Left ventricle myocardium inferior (tissue), 1 donor: ENCODE measurements at places on chromosomes 5 and 9. TPM values are rescaled to one million over a fixed set of nuclear protein-coding genes. Genes with fewer than 3 reads are reported as not detected.

GRCh38 chr5:172733131-172733973, 37.6 kb downstream of the DUSP1 start:
- H3K27me3 ChIP-seq: no peaks in the 10 kb centered on the region
- H3K27ac ChIP-seq: peak overlapping the region; percentile 94
- DNase-seq: peak; percentile 84
- peaks cover 43% of the 10 kb centered on the region for H3K4me1 ChIP-seq
- no peaks in the 10 kb centered on the region for H3K36me3 ChIP-seq

Gene IL4
- total RNA-seq: not detected

Gene ALDOB
- total RNA-seq: 0.41 TPM

DNA sequence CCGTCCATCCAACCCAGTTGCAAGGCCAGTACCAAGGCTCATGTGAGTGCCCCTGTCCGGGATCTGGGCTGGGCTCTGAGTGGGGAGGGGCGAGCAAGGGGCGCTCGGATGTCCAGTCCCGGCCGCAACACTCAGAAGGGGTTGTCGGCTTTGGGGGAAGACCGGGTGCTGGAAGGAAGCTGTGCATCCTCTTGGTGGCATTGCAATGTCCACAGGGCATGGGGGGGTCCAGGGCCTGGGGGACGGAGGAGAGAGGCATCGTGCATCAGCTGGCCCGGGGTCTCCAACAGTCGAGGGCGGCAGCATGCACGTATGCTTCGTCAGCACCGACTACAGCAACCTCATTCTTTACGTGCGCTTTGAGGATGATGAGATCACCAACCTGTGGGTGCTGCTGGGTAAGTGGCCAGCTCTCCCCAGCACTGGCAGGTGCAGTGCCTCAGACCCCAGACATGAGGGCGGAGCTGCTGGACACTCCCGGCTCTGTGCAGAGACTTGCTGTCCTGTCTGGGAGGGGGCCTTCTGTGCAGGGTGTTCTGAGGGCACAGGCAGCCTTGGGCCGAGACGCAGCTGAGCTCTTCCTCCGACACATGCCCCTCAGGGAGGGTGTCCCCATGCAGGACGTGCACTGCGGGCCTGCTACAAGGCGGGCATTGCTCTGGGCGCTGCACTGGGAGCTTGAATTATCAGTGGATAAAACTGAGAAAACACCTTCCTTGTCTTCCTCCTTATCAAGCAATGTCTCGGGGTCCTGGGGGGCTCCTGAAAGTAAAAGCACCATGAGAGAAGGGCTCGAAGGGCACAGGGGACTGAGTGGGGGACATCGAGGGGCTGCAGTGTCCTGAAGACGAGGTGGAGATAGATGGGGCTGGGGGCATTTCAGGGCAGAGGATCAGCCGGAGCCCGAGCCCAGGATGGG, 22.5 kb downstream of the GLT6D1 start:
- no peak overlapping the region for H3K27ac ChIP-seq
- H3K4me1 ChIP-seq: no peaks in the 10 kb centered on the region
- no peaks in the 10 kb centered on the region for H3K36me3 ChIP-seq
- no peak for DNase-seq
- H3K4me3 ChIP-seq: no peak overlapping the region
- peaks cover 95% of the 10 kb centered on the region for H3K27me3 ChIP-seq

DNA sequence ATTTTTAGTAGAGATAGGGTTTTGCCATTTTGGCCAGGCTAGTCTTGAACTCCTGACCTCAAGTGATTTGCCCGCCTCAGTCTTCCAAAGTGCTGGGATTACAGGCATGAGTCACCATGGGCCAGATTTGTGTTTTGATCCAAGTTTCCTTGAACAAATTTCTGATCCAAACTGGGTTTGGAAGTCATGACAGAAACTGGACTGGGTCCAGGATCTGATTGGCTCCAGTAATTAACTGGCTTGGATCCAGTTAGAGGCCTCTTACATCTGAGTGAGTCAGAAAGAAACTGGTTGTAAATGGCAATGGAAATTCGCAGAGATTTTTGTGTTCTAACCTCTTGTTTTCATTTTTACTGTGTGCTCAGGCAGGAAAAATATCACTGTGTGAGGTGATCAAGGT, 141.6 kb downstream of the SLC25A46 start:
- H3K36me3 ChIP-seq: no peaks in the 10 kb centered on the region
- H3K27me3 ChIP-seq: no peaks in the 10 kb centered on the region
- no peaks in the 10 kb centered on the region for H3K4me1 ChIP-seq
- DNase-seq: no peak
- H3K4me3 ChIP-seq: no peak overlapping the region
- H3K27ac ChIP-seq: no peak overlapping the region

DNA sequence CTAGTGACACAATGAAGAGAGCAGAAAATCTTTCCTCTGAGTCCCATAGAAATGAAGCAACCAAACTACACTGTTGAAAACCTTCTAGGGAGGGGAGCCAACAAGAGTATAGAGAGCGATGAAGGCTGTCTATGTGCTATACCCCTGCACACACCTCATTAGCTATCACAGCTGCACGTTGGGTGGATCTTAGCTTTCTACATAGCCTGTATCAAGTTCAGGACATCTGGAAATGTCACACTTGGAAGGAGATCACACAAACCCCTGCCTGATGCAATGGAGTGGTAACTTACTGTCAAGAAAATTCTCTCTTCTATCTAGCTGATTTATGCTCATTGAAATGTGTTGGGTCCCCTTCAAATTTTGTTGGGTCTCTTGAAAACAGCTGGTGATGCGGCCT, 127.0 kb upstream of the NTRK2 start:
- no peaks in the 10 kb centered on the region for H3K4me1 ChIP-seq
- H3K27ac ChIP-seq: no peak overlapping the region
- DNase-seq: no peak
- no peak overlapping the region for H3K4me3 ChIP-seq

GRCh38 chr5:124605541-124605940, 140.9 kb downstream of the ZNF608 start:
- H3K27ac ChIP-seq: peak overlapping the region; percentile 66
- no peaks in the 10 kb centered on the region for H3K36me3 ChIP-seq
- DNase-seq: peak; percentile 42
- no peak overlapping the region for H3K4me3 ChIP-seq
- H3K4me1 ChIP-seq: peaks cover 29% of the 10 kb centered on the region

Gene TMOD1
- total RNA-seq: 186 TPM

Gene NDUFS6
- total RNA-seq: 122 TPM

- no peaks in the 10 kb centered on the region for H3K36me3 ChIP-seq
- DNase-seq: no peak
- peak overlapping the region; percentile 70 for H3K4me3 ChIP-seq
- H3K27me3 ChIP-seq: peaks cover 100% of the 10 kb centered on the region
- H3K27ac ChIP-seq: peak overlapping the region; percentile 91
Measured at GRCh38 chr5:181054871-181055459, 14.9 kb downstream of the BTNL9 start.

- no peak overlapping the region for H3K4me3 ChIP-seq
- H3K27me3 ChIP-seq: no peaks in the 10 kb centered on the region
- no peak overlapping the region for H3K27ac ChIP-seq
- no peaks in the 10 kb centered on the region for H3K4me1 ChIP-seq
- no peak for DNase-seq
- H3K36me3 ChIP-seq: no peaks in the 10 kb centered on the region
Measured at GRCh38 chr5:104903941-104904340, 1341.4 kb upstream of the NUDT12 start.

- peaks cover 22% of the 10 kb centered on the region for H3K36me3 ChIP-seq
- H3K27me3 ChIP-seq: no peaks in the 10 kb centered on the region
- peak overlapping the region; percentile 99 for H3K27ac ChIP-seq
Measured at GRCh38 chr5:154860123-154860522, 1.7 kb downstream of the CNOT8 start.

Gene PRRX2
- total RNA-seq: 0.85 TPM

GRCh38 chr9:124776954-124777648, at the start of gene OLFML2A:
Gene OLFML2A (plus strand): TSS chr9:124777133. CDS start chr9:124777271, 138 bp downstream.
- H3K27me3 ChIP-seq: no peaks in the 10 kb centered on the region
- H3K36me3 ChIP-seq: no peaks in the 10 kb centered on the region
- peaks cover 68% of the 10 kb centered on the region for H3K4me1 ChIP-seq
- DNase-seq: no peak

DNA sequence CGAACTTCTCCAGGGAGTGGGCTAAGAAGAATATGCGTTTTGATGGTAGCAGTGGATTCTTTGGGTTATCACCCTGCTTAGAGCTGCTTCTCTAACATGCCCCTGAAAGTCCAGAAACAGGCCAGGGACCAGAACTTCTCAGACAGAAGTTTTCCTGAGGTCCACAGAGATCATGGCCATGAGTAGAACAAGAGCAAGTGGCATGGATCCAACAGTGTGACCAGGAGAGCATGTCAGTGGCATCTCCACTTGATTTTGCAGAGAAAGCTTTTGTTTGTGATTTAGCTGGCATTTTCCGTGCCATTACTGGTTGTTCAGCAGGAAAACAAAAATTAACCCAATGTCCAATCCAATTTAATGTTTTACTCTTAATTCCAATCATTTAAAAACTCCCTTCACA, 298.5 kb upstream of the CD180 start:
- H3K4me1 ChIP-seq: peaks cover 12% of the 10 kb centered on the region
- H3K36me3 ChIP-seq: no peaks in the 10 kb centered on the region
- H3K4me3 ChIP-seq: no peak overlapping the region
- H3K27ac ChIP-seq: peak overlapping the region; percentile 11
- DNase-seq: no peak
